ENCODE measurements at places on chromosomes 13 and 19.

- no peak for DNase-seq
These were observed 186.5 kb upstream of the ATXN8OS start for GRCh38 chr13:69921156-69921555.

DNA sequence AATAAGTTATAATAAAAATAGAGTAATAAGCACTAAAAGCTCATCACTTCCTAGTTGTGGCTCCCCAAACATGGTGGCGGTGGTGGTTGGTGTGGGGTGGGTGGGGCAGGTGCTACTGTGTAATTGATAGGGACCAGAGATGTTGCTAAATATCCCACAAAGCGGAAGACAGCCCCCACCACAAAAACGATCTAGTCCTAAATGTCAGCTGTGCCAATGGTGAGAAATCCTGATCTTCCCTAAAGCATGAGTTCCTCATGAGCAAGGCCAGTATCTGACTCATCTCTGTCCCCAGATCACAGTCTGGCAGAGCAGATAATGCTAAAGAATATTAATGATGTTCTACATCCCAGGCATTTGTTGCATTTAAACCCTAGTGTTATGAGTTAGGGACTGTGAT lies 1.9 kb upstream of the EDDM13 start:
- DNase-seq: no peak

DNA sequence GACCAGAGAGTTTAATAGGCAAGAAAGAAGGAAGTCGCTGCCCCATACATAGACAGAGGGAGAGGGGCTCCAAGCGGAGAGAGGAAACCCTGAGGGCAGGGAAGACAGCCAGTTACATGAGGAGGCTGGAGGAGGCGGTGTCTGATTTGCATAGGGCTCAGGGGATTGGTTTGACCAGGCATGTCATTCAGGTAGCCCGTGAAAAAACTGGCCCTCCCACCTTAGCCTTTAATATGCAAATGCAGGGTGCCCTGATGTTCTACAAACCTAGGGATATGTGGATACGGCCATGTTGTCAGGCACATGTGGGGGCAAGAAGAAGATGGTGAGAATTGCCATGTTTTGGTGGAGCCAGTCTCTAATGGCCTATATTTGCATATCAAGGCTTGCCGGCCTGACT lies 1461.6 kb downstream of the PCDH9 start:
- DNase-seq: no peak

DNA sequence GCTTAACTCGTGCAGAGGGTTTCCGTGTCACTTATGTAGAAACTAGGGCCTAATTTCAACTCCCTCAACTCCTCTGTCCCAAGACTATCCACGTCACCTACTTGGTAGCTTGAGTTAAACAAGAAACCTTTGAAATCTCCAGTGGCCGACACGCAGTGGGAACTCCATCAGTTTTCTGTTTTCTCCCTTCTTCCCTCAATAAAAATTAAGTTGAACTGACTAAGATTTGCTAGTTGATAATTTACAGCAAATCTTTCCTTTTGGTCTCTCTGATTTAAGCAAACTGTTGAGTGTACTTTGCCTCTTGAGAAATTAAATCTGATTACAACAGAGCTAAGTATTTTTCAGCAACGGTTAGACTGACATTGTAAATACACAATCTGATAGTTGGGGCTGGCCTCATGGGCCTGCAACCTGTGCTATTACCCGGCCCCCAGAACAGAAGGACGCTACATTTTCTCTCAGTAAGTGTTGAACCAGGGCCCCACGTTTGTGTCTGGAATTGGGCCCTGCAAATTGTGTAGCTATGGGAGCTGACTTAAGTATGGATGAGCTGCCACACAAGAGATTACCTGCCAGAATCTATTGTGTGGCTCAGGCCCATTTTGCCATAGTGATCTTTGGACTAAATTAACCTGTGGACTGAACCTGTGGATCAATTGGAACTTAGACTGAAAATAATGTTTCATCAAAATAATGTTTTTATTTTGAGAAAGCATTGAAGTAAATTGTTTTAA lies 708 bp upstream of the ESD start:
- no peak for DNase-seq

GRCh38 chr13:82011355-82011754 lies 1670.4 kb upstream of the SPRY2 start:
- DNase-seq: no peak

DNA sequence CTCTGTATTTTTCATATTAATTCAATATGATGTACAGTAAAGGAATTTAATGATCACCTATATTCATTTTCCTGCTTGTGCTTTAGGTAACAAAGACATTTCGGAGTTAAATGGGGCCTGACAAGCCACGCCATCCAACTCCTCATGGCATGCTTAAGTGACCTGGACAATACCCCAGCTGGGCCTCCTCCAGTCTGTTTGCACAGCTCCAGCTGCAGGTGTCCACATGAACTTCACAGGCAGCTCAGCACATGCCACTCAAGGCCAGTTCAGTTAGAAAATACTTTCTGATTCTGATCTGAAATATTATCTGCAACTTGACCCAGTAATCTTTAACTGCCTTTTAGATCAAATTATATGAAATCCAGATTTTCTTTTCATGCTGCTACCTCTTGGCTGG lies 89.6 kb upstream of the SLC15A1 start:
- DNase-seq: no peak

DNA sequence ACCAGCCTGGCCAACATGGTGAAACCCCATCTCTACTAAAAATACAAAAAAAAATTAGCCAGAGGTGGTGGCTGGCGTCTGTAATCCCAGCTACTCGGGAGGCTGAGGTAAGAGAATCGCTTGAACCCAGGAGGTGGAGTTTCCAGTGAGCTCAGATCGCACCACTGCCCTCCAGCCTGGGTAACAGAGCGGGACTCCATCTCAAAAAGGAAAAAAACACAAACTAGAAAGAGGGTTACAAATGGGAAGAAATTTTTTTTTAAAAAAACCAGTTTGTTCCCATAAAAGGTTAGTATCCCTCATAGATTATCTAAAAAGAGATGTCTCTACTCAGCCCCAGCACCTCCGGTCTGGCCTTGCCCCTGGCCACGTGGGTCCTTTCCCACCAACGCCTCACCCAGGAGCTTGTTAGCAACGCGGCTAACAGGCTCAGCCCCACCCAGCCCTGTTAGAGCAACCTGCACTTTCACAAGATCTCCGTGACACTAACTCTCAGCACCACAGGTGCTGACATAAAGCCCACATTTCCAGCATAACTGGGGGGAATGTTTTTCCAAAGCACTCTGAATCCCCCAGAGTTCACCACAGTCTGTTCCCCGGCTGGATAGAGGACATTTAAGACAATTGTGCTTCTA lies 4.3 kb downstream of the DMKN start:
- peak; percentile 58 for DNase-seq

DNA sequence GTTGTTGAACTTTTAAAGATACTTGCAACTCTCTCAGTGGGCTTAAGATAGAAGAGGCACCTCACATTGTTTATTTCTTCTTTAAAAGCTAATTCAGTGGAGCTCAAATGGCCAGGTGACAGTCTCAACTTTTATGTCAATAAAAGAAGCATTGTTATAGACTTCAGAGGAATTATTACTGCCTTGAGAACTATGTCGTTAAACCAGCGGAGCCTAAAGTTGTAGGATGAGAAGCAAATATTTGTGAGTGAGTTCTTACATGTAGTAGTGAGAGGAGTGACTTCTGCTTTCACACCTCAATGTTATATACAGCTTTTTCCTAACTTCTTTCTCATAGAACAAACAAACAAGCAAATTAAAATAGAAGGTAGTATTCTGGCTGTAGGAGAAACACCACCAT lies 31.2 kb upstream of the DGKH start:
- DNase-seq: no peak

GRCh38 chr19:2060884-2061494 lies 9.9 kb upstream of the MKNK2 start:
- DNase-seq: no peak

- no peak for DNase-seq
These were observed 1308.4 kb downstream of the SLITRK5 start for GRCh38 chr13:88979465-88980175.

- no peak for DNase-seq
These were observed 2.0 kb upstream of the MEDAG start for GRCh38 chr13:30904043-30904442.

DNA sequence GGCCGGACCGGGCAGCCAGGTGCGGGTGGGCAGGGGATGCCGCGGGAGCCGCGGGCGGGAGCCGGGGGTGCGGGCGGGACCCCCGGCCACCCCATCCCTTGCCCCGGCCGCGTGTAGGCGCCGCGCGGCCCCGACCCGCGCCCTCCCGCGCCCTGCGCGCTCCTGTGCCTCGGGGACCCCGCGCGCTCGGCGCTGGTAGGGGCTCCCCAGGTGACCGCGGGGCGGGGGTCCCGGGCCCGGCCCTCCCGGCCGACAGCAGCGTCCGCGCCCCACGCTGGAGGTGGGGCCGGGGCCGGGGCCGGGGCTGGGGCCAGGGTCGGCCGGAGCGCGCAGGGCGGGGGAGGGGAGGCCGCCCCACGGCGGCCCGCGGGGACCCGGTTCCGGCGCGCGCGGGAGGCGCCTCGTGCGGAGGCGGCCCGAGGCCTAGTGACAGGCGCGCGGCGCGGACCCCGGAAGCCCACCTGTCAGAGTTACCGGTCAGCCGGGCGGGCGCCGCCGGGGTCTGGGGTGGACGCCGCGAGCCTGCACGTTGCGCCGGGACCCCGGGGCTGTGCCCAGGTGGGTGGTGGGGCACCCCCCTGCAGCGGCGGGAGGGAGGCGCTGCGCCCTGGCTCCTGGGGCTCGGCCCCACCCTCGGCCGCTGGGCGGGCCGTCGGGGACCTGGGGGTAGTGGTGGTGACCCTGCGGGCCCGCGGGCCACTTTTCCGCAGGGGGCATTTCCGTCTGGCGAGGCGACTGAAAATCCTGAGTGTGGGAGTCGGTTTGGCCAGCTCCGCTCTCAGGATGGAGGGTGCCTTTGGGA lies 518 bp downstream of the TFDP1 start:
- peak; percentile 61 for DNase-seq

- DNase-seq: no peak
These were observed 93.4 kb downstream of the KCTD12 start for GRCh38 chr13:76792731-76793347.

DNA sequence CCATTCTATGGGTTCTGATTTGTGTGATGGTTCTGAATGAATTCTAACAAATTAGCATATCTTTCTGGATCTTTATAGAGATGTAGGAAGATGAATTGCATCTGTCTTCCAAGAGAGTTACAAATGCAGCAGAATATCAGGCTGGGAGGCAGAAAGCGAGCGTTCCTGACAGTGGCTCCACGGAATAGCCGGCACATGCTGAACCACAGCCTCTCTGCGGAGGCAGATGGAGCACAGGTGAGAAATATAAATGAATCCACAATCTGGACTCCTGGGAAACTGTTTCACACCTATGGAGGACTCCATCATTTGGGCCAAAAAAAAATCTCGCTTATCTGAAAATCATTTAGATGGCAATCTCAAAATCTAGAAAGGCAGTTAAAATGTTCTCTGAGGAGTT lies 34.5 kb upstream of the WASF3 start:
- DNase-seq: no peak

DNA sequence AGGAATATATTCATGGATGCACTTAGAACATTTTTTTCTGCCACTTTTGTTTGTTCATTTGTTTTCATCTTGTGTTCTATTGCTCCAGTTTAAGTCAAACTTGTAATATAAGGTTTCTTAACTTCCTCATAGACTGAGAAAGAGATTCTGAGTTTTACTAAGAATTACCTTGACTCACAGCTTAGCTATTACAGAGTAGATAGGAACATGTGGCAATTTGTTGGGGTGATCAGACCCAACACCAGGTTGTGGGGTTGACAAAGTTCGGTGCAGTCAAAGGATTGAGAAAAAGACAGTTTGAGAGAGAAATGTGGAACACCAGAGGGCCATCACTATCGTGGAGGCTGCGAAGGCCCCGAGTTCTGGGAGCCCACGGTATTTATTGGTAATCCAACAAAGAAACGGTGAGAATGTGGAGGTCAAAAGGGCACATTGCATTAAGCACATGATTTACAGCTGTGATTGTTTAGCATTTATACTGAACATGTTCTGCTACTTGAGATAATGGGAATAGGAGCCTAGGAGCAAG lies 2526.0 kb downstream of the PCDH9 start:
- no peak for DNase-seq

DNA sequence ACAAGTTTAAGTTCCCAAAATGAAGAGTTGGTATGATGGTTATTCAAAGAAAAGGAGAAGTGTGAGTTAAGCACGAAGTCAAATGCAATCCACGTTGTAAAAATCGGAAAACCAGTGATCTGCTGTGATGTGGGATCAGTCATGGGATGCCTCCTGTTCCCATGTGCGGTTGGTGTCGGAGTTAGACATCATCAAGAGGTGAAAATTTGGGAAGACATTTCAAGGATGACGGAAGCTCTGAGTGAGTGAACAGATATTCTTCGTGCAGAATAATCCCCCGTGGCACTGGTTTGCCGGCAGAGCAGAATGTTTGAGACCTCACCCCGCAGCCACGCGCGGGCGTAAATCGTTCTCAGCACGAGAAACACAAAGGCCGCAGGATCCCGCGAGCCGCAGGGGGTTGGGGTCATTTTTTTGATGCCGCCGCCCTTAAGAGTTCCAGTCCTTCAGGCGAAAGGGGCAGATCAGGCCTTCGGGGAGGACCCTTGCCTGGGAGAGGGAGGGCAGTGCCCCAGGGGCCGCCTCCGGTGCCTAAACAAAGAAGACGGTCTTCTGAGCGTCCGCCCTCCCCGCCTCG lies 13.7 kb upstream of the SOX1 start:
- no peak for DNase-seq

DNA sequence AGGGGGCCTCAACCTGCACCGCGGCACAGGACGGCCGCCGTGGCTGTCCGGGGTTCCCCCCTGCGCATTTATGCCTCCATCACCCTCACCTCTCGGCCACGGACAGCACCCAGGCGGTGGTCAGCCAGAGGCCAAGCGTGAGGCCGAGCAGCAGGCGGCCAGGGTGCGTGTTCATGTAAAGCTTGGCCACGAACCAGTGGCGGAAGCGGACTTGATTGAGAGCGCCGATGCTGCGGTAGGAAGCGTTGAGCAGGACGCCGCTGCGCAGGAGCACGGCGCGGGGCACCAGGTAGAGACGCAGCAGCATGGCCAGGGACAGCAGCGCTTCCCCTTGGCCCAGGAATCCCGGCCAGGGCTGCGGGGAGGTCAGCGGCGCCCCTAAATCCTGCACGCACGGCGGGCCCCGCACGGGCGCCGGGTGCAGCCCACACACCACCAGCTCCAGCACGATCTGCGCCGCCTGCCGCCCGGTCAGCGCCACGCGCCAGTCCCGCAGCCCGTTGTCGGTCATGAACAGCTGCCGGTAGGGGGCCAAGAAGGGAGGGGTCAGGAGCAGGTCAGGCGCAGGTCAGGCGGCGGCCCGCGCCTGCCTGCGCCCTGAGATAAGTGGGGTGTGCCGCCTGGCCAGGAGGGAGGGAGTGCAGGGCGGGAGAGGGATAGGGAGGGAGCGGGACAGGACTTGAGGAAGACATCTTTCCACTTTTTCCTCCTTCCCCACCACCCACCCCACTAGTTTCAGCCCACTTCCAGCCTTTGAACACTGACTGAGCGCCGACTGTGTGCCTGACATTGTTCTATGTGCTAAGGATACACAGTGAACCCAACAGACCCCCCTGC lies 6.5 kb downstream of the KCNN4 start:
- DNase-seq: no peak

DNA sequence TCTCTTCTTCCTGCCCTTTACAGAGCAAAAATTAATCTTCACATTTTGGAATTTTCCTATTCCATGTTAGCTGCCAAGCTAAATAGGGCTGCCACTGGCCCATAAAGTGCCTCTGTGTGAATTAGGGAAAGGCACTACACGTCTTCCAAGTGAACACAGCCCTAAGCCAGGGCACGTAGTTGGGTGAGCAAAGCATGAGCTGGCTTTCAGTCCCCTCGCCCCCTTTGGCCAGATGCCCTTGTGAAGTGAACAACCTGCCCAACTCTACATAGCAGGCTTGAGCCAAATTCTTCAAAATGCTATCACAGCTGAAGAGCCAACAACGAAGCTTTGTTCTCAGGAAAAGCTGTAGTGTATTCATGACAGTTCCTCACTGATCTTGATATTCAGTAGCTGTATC lies 213.1 kb downstream of the OXGR1 start:
- no peak for DNase-seq

Data from activated naive CD4-positive, alpha-beta T cell treated with anti-CD3 and anti-CD28 coated beads, Interleukin-2, amount 10 ng/mL, durations not matched to agents 7 days and 5 days (primary cell).